ENCODE measurements at places on chromosomes 7 and 10.

DNA sequence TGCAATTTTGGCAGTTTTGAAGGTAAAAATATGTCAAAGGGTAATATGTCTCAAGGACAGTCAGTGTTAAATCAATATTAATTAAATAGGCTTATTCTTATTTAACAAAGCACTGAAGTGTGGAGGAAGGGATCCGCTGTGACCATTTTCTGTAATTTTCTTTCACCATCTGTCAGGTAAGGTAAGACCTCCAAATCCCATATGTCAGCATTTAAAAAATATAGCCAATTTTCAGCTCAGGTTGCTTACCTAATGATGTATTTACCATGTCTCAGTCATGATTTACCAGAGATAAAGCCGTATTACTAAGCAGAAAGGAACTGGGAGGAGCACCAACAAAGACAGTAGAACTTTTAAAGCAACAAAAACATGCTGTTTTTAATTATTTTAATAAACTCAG is 683.9 kb downstream of the CCSER2 start:
- DNase-seq, result no peak

DNA sequence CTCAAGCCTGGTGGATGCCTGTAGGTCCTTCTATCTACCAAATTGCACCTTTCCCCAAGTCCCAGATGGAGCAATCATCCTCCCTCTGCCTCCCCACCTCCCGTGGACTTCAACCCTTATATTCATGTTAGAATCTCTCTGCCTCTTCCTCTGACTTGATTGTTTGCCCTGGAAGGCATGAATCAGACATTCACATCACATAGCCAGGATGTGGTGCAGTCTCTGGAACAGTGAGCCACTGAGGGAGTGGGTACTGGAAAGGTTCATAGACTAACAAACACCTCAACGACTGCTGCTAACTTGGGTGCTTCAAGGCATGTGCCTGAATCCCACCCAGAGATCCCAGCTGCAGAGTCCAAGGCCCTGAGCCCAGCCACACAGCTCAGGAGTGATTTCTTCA is 494.0 kb downstream of the TNS3 start:
- DNase-seq, result no peak

- DNase-seq, result no peak
Measured at GRCh38 chr10:90222939-90223338, 521.5 kb downstream of the KIF20B start.

- DNase-seq, result no peak
Measured at GRCh38 chr10:51666456-51666855, 32.9 kb downstream of the CSTF2T start.

GRCh38 chr7:78473021-78473420 is 674.4 kb downstream of the PHTF2 start:
- no peak for DNase-seq

GRCh38 chr7:22128528-22128920 is 182.8 kb upstream of the CDCA7L start:
- DNase-seq, result no peak

- DNase-seq, result peak; percentile 79
Measured at GRCh38 chr10:114173921-114174694, at the start of gene CCDC186. Gene CCDC186, minus strand, starts transcription at chr10:114174203. Its CDS starts 10,935 bp downstream, at chr10:114163268.

DNA sequence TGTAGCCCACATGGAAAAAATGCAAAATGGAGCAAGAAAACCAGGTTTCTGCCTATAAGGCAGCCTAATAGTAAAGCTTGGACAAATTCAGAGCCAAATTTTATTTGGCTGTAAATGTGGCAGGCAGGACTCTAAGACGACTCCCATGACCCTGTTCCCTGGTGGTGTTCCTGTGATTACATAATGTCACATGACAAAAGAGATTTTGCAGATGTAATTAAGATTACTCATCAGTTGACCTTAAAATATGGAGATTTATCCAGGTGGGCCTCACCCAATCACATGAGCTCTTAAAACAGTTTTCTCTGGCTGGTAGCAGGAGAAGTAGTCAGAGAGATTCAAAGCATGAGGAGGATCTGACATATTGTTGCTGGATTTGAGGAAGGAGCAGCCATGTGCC is 303.1 kb upstream of the IMMP2L start:
- no peak for DNase-seq

DNA sequence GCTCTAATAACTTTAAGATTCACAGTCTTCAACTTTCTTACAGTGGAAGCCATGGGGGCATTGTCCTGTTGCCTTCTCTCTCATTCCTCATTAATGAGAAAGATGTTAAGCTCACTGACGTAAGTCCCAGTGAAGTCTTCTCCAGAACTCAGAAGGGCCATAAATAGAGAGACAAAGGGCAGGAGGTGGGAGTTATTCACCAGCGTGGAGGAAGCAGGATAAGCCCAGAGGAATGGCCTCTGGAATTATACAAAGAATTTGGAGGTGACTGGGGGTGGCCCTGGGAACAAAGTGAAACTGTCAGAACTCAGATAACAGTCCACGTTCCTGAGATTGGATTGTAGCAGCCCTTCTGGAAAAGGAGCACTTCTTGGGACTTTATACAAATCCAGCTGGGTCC is 52.4 kb downstream of the SORBS1 start:
- DNase-seq, result no peak

DNA sequence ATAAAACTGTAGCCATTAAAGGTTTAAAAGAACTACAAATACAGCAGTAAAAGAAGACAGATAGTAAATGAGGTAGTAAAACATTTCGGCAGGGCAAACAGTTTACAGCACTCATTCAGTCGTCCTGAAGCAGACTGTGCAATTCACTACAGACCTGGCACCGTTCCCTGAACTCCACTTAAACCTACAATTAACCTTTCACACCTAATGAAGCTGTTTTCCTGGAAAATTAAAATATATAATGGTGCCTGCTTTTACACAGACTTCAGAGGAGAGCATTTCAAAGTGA is 335.3 kb downstream of the GFRA1 start:
- DNase-seq, result no peak

- no peak for DNase-seq
Measured at GRCh38 chr7:66153691-66154090, 39.0 kb downstream of the CRCP start.

DNA sequence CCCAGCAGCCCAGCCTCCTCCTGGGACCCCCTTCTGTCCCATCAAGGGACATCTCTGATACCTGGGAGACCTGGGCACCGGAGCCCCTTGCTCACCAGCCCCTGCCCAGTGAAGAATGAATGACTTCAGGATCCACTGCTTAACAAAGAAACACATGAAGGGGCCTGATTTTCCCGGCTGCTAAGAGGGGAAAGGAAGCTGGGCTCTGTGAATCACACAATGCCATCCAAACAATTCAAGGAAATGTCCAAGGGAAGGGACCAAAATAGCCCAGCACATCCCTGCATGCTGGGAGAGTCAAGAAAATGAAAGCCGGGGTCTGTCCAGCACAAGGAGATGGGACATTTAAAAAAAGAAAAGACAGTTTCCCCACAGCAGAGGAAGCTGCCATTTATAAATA is 128.7 kb upstream of the JCAD start:
- no peak for DNase-seq

DNA sequence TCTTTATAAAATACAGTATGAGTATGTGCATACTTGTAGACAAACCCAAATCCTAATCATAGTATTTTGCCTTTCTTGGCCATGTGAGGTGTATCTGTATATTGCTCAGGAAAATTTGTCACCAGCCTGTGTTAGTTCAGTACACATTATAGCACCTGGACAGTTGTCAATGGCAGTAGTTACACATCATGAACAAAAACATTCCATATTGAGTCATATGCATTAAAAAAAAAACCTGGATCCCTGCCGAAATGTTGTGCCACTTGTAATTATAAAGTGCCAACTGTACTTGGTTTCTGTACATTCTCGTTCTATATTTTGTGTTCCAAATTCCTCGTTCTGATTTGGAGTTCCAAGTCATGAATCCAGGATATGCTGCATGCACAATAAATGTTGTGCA is 410.4 kb downstream of the INHBA start:
- DNase-seq, result no peak

DNA sequence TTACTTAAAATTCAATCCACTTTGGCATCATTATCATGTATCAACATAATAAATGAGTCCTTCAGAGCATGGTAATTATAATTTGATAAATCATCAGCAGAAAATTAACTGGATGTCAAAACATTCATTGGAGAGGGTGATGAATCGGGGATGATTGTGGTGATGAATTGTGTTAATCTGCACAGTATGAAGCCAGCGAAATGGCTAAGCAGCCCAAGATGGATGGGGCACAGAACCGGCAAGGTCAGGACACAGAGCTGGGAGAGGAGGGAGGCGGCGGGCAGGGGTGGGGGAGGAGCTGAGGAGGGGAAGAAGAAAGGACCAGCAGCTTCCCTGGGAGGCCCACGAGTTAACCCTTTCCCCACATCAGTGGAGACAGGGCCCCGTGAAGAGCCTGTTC is 536.1 kb downstream of the LRMDA start:
- DNase-seq, result no peak

DNA sequence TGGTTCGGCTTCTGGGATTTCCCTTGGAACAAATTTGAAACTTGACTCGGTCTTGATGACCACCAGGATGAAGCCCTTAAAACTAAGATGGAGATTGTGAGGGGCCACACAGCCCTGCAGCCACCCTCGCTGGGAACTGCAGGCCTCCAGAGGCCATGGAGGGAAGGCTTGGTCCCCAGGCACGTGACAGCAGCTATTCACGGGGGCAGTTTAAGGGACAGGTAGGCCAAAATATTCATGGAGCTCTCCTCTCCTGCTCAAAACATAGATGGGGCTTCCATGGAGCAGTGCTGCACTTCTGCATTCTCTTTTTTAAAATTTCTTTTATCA is 137.0 kb downstream of the ADCY1 start:
- no peak for DNase-seq

DNA sequence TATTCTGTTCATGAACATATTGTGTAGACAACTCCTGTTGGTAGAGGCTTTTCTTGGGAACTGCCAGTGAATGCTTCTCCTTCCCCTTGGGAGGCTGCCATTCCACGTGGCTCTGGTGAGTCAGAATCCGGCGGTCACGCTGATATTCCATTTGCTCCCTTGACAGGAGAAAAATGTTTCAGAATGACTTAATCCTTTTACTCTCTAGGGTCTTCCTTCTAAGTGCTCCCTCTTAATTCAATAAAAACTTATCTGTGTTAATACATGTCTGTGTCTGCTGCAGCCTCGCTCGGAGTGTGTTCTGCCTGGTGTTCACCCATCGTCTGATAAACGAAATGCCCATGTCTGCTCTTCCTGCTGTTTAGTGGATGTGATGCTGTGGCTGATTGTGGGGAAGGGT is 278.6 kb downstream of the ARHGAP12 start:
- no peak for DNase-seq

DNA sequence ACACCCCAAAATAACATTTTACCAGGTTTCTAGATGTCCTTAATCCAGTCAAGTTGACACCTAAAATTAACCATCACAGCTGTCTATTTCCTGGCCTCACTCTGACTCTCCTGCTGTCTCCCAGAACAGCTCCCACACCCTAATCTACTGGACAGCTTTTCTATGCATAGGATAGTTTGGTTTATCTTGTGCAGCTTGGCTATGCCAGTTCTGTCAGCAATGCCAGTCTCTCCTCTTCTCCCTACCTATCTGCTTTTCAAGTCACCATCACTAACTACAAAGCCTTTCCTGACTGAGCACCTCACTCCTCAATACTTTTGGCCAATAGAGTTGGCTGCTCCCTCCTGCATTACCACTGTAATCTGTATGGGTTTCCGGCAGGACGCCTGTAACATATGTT is 5.0 kb downstream of the NCOA4 start:
- DNase-seq, result no peak

- no peak for DNase-seq
Measured at GRCh38 chr7:9776900-9777299, 1196.8 kb upstream of the PHF14 start.

DNA sequence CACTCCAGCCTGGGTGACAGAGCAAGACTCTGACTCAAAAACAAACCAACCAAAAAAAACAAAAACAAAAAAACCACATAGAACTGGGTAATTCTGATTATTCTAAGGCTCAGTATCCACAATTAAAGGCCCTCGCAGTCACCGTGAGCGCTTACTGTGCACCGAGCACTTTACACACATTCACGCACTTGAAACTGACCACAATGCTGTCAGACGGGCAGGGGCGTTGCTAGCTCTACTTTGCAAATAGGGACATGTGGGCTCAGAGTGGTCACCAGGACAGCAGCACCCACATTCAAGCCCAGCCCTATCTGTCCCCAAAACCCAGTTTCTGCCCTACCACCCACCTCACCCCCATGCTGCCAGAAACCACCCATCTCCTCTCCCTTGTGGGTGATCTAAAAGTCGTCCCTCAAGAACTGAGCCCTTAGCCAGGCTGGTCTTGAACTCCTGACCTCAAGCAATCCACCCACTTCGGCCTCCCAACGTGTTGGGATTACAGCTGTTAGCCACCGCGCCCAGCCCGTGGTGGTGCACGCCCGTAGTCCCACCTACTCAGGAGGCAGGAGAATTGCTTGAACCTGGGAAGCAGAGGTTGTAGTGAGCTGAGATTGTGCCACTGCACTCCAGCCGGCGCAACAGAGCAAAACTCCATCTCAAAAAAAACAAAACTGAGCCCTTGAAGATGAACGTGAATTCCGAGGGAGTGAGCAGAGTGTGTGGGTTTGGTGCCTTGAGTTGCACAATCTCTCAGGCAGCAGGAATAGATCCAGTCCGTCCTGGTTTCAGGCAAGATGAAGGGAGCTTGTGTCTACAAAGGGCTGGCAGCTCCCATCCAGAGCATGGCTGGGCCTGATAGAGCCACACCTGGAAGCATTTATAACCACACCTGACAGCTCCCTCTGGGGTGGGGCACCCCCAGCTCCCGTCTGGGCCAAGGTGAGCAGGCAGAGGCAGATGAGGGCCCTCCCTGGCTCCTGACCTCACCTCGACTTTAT is 5.4 kb upstream of the HSPB1 start:
- no peak for DNase-seq

DNA sequence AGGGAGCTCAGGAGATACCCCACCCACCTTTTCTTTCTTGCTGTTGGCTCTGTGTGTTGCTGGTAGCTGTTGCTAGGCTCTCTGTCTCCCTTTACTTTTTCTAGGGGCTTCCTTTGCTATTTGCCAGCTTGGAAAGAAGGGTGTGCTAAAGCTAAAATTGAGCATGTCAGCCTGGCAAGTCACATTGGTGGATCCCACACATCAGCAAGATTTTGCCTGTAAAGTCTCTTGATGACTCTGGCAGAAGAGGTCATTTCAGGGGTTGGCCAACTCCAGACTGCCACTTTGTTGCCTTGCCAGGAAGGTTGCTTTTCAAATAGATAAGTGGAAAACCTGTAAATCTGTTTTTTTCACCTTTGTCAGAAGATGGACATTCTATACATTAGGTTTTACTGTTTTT is 9.9 kb downstream of the CCNY start:
- DNase-seq, result no peak

- no peak for DNase-seq
Measured at GRCh38 chr7:141207661-141208060, 133.8 kb downstream of the TMEM178B start.

Data from GM12878 (cell line).